ENCODE measurements at places on chromosomes 7 and 10.

DNA sequence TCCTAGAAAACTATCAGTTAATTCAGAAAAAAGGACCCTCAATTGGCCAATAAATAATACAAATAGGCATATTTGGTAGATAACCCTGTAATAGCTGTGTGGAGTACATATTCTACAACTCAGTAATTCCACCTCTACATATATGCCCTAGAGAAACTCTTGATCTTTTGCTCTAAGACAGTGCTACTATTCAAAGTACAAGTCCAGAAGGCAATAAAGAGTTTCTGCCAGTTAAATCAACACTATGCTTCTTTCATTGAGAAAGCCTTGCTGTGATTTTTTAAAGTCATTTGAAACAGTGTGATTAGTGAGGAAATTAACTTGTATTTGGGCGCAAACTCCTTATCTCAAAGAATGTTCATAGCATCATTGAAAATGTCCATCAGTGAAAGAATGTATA is 75.6 kb downstream of the ZNRF2 start:
- H3K36me3 ChIP-seq: peaks cover 22% of the 10 kb centered on the region
- peaks cover 18% of the 10 kb centered on the region for H3K4me1 ChIP-seq
- no peak for DNase-seq

DNA sequence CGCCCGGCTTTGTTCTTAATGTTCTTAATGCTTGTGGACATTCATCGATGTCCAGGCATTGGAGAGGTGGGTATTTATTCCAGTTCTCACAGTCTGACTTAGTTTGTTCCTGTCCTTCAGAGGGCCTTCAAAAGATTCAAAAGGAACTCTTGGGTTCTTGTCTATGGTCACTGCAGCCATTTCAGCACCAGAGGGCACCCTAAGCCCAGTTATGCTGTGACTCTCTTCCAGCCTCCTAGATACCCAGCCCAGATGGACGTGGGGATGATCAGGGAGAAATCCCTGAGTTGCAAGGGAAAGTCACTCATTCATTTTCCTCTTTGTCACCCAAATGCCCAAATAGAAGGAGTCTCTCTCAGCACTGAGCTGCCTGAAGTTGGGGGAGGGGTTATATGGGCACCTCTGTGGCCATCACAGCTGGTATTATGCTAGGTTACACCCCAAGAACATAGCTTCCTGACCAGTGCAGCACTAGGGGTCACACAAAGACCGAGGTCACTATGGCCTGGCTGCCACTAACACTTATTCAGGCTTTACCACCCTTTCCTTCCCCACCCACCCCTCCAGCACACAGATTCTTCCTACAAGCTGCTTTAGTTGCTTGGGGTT is 26.5 kb upstream of the CCDC126 start:
- H3K27me3 ChIP-seq: peaks cover 28% of the 10 kb centered on the region
- no peaks in the 10 kb centered on the region for H3K36me3 ChIP-seq
- H3K4me3 ChIP-seq: no peak overlapping the region
- peak; percentile 74 for DNase-seq
- no peaks in the 10 kb centered on the region for H3K4me1 ChIP-seq
- H3K27ac ChIP-seq: peak overlapping the region; percentile 53

DNA sequence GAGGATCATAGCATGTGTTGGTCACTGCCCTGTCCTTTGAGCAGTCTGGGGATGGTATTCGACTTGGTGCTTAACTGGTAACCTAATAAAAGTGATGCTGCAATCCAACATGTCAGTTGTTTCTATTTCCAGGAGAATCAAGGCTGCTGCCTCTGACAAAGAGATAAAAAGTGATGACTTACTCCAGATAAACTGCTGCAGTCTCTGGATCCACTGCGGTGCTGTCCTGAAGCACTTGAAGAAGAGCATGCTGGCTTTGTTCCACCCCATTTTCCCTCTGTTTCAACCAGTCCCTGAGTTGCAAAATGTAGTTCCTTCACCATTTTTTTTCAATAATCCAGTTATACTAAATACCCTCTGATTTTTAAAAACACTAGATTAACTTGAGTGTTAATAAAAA is 403.5 kb upstream of the ANKRD30A start:
- no peak for DNase-seq
- no peak overlapping the region for H3K4me3 ChIP-seq
- no peaks in the 10 kb centered on the region for H3K27me3 ChIP-seq
- H3K4me1 ChIP-seq: no peaks in the 10 kb centered on the region
- H3K36me3 ChIP-seq: no peaks in the 10 kb centered on the region

DNA sequence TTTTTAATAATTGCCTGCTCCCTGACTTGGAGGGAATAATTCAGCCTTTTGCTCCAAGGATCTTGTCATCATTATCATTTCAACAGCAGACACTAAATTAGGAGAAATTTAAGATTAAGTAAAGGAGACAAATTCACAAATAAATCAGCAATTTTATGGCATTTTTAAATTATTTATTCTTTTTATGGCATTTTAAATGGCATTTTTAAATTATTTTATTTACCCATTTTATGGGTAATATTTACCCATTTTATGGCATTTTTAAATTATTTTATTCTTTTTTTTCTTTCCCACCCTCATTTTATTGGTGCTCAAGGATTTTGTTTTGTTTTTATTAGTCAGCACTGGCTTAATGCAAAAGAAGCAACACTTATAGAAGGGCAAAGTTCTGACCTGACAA is 1201.0 kb upstream of the SORCS1 start:
- H3K27ac ChIP-seq: no peak overlapping the region
- no peaks in the 10 kb centered on the region for H3K27me3 ChIP-seq
- no peaks in the 10 kb centered on the region for H3K4me1 ChIP-seq
- no peak overlapping the region for H3K4me3 ChIP-seq

- H3K4me1 ChIP-seq: no peaks in the 10 kb centered on the region
- no peaks in the 10 kb centered on the region for H3K36me3 ChIP-seq
- no peak overlapping the region for H3K27ac ChIP-seq
- no peaks in the 10 kb centered on the region for H3K27me3 ChIP-seq
- H3K4me3 ChIP-seq: no peak overlapping the region
- DNase-seq: no peak
These were observed 625.2 kb upstream of the CELF2 start for GRCh38 chr10:10392511-10392910.

GRCh38 chr10:55048830-55049498 is 247.9 kb upstream of the PCDH15 start:
- no peak overlapping the region for H3K27ac ChIP-seq
- no peaks in the 10 kb centered on the region for H3K27me3 ChIP-seq
- H3K4me1 ChIP-seq: no peaks in the 10 kb centered on the region
- H3K36me3 ChIP-seq: no peaks in the 10 kb centered on the region
- no peak for DNase-seq
- H3K4me3 ChIP-seq: no peak overlapping the region

DNA sequence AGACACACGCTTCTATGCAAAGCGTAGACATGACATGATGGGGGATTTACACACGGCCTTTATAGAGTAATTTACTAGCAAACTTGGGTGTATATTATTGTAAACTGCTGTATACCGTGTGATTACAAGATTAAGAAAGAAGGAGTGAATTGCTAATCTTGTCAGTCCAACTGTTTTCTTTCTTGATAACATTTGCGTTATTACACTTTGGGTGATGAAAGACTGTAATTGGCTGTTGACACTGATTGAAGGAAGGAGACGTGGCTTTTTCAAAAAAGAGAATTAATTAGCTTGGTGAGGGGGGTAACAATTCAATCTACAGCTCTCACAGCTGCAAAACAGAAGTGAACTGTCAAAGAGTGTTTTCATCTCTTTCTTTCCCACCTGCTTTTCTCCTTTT is 32.7 kb downstream of the SLC35B4 start:
- no peaks in the 10 kb centered on the region for H3K36me3 ChIP-seq
- no peak for DNase-seq
- H3K27ac ChIP-seq: no peak overlapping the region
- peaks cover 5% of the 10 kb centered on the region for H3K4me1 ChIP-seq
- no peak overlapping the region for H3K4me3 ChIP-seq
